ENCODE measurements at places on chromosomes 4 and X.

- DNase-seq, result no peak
These were observed 138.8 kb upstream of the VCX start for GRCh38 chrX:7704205-7704604.

- DNase-seq, result no peak
These were observed 46.2 kb downstream of the FHIP1A start for GRCh38 chr4:151455212-151455611.

DNA sequence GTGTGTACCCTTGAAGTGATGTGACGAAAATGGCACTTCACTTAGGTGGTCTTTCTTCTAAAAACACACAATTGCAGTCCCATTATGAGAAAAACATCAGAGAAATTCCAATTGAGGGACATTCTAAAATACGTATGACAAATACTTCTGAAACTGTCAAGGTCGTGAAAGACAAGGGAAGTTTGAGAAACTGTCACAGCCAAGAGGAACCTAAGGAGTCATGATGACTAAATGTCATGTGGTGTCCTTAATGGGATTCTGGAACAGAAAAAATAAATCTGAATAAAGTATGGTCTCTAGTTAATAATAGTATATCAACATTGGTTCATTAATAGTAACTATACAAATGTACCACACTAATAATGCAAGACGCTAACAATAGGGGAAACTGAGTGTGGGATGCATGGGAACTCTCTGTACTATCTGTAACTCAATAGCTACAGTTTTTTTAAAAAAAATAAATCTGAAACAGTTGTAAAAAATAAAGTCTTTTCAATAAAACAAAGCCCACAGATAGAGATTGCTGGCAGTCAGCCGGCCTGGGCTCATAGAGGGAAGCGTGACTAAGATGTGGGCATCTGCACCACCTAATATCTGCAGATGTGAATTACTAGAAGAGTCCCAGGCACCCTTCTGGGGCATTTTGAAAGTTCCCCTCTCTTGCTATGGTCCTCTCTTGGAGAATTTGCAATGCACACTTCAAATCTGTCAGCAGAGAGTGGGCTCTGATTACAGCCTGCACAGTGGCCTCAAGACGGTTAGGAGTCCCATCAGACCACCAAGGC is 47.6 kb downstream of the MID1IP1 start:
- no peak for DNase-seq

- DNase-seq, result no peak
These were observed 1.2 kb downstream of the CHIC2 start for GRCh38 chr4:54063229-54063628.

DNA sequence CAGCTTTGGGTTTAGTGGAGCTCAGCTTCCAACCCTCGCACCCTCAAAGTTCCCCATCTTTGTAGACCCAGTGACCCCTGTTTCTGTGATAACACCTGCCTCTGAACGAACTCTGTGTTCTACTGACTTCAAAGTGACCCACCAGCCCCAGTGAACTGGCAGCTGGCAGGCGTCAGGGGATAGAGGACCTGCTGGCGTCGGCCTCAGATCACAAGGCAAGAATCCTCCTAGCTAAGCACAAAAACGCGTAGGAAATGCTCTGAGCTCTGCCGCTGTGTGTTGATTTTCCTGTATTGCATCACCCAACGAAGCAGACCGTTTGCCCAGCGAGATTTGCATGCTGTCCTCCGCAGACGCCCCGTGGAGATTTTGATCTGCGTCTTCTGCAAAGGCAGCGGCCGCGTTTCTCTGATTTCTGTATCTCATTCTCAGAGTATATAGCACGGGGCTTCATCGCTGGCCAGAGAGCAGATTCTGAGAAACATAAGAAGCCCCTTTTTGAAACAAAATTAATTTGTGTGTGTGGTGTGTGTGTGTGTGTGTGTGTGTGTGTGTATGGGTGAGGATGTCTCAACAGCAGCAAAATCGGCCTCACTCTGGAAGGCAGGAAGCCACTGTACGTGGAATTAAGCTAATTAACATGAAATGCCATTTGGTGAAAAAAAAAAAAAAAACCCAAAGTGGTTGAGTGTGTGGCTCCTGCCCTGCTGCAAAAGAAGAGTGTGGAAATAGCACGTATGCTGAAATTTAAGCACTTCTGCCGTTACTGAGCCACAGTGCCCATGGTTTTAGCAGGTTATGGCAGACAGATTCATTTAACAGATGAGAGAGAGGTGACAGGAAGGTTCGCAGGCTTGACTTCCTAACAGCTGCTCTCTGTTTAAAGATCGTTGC is 29.2 kb upstream of the ASMTL start:
- DNase-seq, result peak; percentile 83

DNA sequence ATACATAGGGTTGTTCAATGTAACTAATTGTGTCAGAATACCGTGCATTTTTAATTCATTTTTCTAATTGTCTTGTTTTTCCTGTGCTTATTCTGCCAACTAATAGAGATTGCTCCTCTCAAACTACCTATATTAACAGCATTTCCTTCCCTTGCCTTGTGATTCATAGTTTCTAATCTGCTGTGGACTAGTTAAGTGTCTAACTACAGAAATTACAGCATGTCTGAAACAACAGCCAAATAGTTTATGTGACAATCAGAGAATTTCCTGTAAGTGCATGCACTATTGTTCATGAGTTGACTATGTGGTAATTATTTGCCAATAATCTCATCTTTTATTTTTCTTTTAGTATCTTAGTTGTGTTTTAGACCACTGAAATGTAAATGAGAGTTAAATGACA is 4.1 kb upstream of the SEC24B start:
- no peak for DNase-seq

DNA sequence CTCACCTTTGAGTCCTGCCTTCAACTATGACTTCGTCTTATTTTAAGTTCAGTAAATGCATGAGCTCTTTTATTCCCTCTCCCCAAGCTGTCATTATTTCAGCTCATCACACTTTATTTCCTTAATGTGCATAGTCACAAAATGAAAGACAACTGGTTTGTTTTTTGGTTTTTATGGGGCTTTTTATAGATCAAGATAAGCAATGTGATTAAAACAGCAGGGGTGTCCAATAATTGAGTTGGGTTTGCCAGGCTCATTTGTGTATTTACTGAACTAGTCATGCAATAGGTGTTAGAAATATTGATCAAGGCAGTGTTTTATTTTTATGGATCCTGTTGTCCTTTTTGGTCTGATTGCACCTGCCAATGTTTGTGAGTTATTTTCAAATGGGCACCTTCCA is 102.2 kb downstream of the FRMPD4 start:
- DNase-seq, result no peak

DNA sequence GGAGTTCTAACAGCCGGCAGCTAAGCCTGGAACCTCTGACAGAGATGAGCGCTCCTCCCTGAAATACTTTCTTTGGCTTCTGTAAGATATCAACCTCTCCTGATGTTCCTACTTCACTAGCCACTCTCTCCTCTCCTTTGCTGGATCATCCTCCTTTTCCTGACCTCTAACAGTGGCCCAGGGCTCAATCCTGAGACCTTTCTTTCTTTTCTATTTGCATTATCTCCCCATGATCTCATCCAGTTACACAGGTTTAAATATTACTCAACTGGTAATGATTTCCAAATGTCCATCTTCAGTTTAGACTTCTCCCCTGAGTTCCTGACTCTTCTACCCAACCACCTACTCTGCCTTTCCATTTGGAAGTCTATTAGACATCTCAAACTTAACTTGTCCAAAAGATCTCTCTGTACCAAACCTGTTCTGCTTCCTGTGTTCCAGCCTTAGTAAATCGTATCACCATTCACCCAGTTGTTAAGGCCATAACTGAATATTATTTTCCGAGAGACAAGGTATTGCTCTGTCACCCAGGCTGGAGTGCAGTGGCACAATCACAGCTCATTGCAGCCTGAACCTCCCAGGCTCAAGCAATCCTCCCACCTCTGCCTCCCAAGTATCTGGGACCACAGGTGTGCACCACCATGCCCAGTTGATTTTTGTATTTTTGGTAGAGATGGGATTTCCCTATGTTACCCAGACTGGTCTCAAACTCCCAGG is 41.1 kb downstream of the RFC1 start:
- no peak for DNase-seq

DNA sequence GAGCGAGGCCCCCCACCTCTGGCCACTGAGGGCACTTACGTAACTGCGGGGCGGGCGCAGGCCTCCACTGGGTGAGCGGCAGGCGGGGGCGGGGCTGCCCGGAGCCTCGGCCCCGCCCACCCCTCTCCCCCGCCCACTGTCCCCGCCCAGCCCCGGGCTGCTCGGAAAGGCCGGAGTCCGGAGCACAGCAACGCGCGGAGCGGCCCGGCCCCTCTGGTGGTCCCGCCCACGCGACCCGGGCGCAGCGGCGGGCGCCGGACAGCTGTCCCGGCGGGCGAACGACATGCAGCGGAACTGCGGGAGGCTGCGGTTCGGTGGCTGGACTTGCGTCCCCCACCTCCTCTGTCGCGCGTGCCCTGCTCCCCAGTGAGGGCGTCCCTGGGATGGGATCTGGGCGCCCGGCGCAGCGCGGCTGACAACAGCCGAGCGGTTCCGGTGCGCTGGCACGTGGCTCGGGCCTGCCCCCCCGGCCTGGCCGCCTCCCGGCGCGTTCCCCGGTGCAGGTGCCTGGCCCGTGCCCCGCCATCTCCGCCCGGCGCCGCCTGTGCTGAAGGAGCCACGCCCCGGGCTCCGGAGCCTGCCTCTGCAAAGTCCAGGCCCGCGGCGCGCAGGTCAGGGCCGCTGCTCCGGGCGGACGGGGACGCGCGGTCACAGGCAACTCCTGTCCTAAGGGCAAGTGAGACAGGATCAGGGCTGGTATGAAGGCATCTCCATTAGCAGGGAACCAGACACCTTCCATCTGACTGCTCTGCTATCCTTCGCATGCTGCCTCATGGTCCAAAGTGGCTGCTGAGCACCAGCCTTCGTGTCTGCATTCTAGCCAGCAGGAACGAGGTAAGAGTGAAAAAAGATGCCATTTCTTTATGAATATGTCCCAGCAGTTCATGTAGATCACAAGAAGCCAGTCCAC is 21.8 kb upstream of the JAKMIP1 start:
- no peak for DNase-seq

- no peak for DNase-seq
These were observed 8.1 kb upstream of the TEX13A start for GRCh38 chrX:105228602-105229001.

- DNase-seq, result no peak
These were observed 59.1 kb downstream of the SPATA18 start for GRCh38 chr4:52110171-52110570.

DNA sequence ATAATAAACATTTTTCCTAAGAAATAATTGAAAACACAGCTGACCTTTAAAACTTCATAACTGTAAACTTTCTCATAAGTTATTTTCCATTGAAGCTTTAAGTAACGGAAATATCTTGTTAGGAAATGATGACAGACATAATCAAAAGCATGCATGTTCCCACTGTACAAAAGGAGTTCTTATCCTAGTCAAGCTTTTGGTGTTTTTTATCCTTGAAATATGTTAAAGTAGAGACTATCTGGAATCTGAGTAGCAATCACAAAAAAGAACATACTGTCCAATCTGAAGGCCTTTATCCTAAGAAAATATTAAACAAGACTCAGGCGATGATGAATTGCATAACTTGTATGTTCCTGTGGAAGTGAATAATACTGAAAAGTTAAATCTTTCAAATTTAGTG is 14.4 kb downstream of the GEMIN8 start:
- no peak for DNase-seq

GRCh38 chr4:181507938-181508337 is 735.3 kb upstream of the TENM3 start:
- DNase-seq, result no peak

DNA sequence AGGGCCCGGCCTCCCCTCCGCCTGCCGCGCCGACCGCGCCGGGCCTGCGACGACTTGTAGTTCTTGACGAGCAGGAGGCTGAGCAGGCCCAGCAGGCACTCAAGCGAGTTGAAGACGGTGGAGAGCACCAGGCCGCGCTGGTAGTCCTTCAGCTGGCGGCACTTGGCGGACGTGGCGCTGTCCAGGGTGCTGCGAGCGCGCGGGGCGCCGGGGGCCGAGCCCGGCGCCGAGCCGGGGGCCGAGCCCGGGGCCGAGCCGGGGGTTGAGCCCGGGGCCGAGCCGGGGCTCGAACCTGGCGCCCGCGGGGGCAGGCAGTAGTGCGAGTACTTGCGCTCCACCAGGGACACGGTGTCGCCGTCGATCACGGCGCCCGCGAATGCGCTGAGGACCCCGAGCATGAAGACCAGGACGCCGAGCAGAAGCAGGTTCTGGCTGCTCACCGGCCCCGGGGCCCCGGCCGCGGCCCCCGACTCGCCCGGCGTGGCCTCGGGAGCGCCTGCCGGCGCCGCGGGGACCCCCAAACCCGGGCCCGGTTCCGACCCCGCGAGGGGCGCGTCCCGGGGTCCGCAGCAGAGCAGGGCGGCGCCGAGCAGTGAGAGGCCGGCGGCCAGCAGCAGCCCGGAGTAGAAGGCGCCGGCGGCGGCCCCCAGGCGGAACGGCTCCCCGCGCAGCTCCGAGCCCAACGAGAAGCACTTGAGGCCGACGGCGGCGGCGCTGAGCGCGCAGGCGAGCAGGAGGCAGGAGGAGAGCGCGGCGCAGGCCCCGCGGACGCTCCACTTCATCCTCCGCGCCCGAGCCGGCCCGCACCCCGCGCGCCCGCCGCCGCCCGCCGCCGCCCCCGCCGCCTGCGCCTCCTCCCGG is 584 bp downstream of the TMEM271 start:
- DNase-seq, result no peak

DNA sequence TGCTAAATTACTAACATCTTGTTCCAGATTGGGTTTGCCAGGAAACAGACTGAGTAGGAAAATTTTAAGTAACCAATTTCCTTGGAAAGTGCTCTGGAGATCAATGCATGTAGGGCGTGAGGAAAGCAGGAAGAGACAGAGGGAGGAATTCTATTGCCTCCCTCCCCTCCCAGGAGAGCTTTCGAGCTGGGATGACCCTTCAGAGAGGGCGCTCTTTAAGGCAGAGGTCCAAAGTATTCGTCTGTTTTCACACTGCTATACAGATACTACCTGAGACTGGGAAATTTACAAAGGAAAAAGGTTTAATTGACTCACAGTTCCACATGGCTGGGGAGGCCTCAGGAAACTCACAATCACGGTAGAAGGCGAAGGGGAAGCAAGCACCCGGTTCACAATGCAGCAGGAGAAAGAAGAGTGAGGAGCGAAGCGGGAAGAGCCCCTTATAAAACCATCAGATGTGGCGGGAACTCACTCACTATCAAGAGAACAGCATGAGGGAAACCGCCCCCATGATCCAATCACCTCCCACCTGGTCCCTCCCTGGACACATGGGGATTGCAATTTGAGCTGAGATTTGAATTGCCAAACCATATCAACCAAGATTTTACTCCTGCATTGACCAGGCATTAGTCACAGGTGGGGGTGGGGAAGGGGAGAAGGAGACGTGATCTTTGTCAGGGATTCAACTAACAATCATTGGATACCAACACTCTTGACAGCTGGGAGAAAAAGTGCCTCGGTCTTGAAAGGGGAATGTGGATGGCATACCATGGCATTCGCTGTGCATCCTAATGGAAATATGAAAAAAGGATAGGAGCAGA is 63.8 kb downstream of the SLITRK2 start:
- no peak for DNase-seq

- peak; percentile 74 for DNase-seq
These were observed 27.0 kb downstream of the EIF2S3 start for GRCh38 chrX:24081661-24082154.

DNA sequence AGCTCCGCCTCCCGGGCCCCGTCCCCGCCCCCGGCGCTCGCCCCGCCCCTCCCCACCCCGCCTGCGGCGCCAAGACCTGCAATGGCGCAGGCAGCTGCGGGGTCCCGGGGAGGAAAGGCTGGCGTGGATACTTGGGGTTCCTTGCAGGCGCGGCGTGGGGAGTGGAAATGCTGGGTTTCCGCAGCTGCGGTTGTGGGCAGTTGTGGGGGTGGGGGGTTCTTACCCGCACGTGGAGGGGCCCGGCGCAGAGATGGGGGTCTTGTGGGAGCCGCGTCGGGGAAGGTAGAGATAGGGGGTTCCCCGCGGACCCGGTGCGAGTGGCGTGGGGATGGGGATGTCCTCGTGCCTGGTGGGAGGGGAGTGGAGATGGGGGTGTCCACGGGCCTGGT is 680 bp upstream of the ASMTL start:
- DNase-seq, result no peak

Data from A172 (cell line).